ENCODE measurements at places on chromosomes 7 and 10.

DNA sequence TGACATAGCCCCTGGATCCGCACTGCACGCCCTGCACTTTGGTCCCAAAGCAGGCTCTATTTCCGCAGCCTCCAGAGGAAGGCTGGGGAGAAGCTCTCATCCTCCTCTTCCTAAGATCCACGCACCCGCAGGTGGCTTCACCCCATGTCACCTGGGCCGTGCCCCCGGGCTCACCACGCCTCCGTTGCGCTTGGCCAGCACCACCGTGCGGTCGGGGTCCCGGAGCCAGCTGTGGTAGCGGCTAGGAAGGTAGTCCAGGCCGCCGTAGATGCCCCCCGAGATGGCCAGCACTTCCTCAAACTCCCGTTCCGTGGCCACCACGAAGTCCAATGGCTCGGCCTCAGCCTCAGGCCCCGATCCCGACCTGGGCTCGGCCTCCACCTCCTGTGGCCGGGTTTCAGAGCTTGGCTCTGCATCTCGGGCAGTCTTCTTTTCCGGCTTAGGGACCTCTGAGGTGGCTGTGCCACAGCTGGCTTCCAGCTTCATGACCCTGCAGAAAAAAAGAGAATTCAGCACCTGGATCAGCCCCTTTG is 5.7 kb downstream of the NAT16 start:
- no peak for DNase-seq

DNA sequence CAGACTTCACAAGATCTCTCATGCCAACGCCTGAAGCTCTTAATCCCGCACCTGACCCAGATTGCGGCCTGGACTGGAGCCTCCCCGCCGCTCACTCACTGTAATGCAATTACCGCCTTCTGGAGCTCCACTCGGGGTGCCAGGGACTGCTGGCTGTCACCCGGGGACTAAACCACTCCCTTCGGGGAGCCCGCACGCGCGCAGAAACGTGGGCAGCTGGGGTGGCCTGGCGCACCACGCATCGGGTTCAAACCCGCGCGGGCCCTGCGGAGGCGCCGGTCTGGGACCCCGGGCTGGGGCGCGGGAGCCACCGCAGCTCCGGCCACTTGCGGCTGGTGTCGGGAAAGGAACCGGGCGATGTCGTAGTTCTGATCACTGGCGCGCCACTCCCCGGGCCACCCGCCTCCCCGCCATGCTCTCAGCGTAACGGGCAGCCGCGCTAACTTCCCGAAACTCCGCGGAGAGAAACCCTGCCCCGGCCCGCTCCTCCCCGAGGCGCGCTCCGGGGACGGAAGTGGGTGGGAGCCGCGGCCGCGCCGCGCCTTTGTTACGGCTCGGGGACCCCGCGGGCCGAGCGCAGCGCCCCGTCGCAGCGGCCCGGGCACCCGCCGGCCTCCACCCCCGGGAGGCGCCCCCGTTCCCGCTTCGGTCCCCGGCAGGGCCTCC is 100.3 kb upstream of the SVIL start:
- peak; percentile 56 for DNase-seq

GRCh38 chr7:107319724-107320228 is 150.1 kb upstream of the GPR22 start:
- DNase-seq, result no peak

DNA sequence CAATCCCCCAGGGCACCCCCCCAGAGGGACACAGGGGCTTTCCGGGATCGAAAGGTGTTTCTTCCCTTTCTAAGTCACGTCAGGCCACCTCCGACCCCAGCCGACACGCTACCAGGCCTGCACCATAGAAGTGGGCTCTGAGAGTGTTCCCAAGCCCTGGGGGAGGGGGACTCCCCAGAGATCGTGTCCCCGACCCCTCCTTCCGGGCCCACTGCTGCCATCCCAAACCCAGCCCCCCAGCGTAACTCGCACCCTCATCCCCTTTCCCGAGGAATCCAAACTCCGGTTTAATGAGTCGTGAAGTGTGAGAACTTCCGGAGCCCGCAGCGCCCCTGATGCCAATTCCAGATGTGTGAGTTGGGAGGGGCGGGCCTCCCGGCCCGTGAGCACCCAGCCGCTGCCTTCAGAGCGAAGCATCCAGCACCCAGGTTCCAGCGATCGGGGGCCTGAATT is 11.3 kb downstream of the UNCX start:
- DNase-seq, result no peak

- DNase-seq, result peak; percentile 45
Observed at GRCh38 chr7:27784399-27785053, 44.6 kb downstream of the TAX1BP1 start.

GRCh38 chr7:66429498-66430163 is 199.1 kb upstream of the KCTD7 start:
- no peak for DNase-seq

DNA sequence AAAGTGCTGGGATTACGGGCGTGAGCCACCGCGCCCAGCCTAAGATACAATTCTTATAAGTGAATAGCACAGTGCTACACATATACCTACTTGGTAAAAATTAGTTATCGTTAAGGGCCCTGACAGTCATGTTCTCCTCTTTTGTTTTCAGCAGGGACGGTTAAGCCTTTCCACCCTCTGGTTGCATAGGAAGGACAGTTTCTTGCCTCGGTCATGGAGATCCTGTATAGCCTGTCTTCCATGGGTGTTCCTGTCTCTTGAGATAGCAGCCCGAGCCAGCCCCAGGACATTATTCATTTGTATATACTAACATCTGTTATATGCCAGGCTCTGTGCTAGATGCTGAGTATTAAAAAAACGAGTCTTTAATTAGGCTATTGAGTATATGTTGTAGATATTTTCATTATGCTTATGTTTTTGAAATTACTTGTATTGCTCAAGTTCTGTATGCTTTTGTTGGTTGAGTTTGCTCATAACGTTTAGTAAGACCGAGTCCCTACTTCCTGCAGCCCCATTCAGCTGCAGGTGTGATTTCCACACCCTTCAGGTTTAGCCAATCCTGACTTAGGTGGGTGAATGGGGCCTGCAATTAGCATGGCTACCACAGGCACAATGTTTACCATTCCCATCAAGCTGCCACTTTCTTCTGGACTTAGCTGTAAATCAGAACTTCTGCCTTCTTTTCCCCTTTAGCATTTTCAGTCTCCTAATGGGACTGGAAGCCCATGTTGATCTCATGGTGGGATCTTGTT is 24.8 kb downstream of the CCSER2 start:
- no peak for DNase-seq

DNA sequence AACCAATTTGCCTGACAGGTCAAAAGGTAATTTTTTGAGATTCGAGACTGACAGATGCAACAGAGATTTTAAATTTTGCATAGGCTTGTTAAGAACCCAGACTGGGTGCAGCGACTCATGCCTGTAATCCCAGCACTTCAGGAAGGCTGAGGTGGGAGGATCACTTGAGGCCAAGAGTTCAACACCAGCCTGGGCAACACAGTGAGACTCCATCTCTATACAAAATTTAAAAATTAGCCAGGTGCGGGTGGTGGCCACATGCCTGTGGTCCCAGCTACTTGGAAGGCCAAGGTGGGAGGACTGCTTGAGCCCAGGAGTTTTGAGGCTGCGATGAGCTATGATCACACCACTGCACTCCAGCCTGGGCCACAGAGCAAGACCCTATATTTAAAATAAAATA is 34.6 kb downstream of the AMZ1 start:
- no peak for DNase-seq

GRCh38 chr10:26939962-26940354 is 79.2 kb upstream of the ABI1 start:
- DNase-seq, result no peak

GRCh38 chr7:89027781-89028180 is 232.2 kb upstream of the TEX47 start:
- no peak for DNase-seq

DNA sequence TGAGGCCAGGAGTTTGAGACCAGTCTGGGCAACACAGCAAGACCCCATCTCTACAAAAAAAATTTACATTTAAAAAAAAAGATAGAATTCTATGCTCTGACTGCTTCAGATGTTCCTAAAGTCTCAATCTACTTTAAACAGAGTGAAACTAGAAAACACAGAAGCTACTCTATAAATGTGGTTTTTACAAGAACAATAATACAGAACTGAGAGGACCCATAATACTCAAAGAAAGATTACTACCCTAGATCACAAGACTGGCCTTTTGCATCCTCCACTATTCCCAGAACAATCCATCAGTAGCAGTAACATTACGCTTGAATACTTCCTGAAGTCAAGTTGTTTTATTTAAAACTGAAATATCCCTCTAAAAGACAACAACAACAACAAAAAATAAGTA is 119.4 kb downstream of the ZFAND4 start:
- no peak for DNase-seq

DNA sequence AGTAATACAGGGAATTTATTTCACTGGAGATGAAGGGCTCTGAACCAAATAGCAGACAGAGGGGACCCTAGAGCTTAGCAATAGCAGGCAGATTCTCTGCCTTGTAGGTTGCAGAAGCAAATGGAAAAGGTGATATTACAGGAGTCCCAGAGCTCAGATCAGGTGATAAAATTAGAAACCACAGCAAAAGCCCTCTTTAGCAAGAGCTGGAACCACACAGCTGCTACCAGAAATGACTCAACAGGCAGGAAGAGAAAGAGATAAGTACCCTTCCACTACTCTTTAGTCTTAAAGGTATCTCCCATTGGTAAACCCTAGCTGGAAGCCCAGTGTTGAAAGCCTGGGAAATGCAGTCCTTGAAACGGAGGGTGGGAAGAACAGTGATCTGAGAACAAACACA is 535.6 kb upstream of the GHITM start:
- DNase-seq, result no peak

- no peak for DNase-seq
Observed at GRCh38 chr10:76583711-76584161, 1053.9 kb downstream of the KCNMA1 start.

DNA sequence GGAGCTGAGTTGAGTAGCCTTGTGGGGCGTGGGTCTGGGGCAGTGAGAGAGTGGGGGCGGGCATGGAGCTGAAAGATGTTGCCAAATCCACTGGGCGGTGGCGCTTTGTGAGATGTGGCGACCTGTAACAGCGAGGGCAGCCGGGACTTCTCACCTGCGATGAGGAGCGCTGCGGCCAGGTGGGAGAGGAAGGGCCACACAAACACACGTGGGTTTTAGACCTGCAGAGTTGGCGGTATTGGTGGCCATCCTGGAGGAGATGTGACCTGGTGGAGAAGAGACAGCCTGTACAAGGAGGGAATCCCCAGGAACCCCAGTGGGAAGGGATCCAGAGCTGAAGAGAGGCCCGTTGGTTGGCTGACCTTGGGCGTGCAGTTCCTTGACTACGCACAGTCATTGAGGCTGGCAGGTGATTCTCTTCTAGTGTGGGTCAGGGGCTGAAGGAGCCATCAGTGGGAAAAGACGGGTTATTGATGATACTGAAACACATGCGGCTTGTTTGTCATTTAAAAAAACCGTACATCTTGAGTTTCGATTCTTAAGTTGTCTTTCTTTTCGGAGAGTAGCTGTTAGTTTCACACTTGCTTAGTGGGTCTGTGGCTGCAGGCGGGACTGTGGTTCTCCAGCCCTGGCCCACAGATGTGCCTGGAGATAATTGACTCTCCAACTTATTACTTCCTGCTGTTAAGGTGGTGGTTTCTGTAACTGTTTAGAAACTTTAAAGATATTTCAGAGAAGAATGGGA is 2.4 kb downstream of the CHST12 start:
- peak; percentile 92 for DNase-seq

- DNase-seq, result no peak
Observed at GRCh38 chr7:18292584-18292983, 203.0 kb upstream of the HDAC9 start.

- no peak for DNase-seq
Observed at GRCh38 chr10:46514899-46515298, 41.6 kb downstream of the GPRIN2 start.

DNA sequence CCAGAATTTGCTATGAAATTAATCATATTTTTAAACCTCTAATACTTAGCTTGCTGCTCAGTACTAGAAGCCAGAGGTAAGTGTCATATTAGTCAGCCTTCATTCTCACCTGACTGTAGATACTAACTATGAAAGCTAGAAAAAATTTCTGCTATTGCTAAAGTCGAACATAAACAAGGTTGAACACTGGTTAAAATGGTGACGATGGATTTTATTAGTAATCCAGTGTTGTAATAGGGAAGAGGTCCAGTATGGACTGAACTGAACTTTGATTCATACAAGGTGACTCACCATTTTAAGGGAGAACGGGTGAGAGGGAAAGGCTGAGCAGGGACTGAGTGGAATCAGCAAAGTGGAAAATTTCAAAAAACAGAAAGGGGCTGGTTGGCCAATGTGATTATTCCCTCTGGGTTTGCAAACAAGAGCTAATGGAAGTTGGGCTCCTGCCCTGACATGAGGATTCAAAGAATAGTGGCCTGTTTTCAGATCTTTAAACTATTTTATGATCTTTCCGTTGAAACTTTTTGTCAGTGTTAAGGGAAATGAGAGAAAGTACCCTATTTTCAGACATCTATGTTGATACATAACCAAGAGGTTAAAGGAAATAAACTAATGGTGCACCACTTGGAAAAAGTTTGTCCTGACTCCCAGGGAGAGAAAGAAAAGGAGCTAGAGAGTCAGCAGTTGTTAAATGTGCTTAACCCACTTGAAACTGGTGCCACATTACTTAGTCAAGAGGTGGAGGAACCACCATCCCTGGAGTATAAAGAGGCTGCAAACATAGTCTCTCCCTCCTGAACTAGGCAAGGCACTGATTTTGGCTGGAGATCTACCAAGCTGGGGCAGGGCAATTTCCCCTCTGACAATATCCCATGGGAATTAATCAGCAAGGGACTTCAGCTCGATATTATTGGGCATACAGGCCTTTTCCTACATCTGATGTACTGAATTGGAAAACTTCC is 15.3 kb upstream of the AKR1C1 start:
- DNase-seq, result no peak

DNA sequence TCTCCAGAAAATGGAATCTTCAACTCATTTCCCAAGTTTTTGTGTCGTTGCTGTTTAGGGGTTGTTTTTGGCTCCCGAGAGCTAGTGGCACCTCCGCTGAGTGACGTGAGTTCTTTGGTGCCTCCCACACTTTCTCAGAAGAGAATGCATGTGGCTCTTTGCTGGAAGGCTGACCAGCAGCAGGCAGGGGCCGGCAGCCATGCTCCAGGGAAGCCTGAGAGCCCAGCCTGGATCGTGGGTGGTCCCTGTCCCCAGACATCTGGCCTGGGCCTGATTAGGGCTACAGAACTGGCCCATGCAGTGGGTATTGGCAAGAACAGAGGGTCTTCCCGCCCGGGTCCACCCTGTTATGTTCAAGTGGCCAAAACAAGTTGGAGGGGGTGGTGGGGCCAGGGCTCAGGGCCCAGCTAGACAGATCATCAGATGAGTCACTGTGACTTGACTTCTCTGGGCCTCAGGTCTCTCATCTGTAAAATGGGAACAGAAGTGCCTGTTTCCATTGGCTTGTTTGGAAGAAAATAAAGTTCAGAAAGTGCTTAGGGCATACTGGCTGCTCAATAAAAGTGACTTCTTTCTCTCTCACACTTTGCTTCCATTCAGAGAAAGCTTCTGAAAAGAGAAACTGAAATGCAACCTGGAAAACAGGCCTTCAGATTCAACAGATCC is 83.1 kb downstream of the STRA8 start:
- no peak for DNase-seq

Data from immature natural killer cell (primary cell).